ENCODE measurements at places on chromosomes 3 and 15.

GRCh38 chr3:143188881-143189280 is 69.3 kb downstream of the CHST2 start:
- DNase-seq: no peak

DNA sequence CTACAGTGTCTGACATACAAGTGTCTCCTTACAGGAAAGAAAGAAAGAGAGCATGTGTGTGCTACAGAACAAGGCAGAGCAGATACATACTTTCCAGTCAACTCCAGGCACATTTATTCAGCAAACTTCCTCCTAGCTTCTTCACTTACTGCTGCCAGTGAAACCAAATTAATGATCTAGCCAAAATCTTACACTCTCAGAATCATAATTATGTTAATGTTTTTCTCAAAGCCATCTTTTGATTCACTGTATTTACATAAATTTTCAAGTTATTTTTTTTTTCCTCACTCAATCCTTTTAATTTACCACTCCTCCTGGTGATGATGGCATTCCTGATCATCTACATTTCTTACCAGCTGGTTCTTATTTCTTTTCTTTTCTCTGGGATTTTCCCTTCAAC is 326.7 kb downstream of the IGSF11 start:
- DNase-seq: no peak

DNA sequence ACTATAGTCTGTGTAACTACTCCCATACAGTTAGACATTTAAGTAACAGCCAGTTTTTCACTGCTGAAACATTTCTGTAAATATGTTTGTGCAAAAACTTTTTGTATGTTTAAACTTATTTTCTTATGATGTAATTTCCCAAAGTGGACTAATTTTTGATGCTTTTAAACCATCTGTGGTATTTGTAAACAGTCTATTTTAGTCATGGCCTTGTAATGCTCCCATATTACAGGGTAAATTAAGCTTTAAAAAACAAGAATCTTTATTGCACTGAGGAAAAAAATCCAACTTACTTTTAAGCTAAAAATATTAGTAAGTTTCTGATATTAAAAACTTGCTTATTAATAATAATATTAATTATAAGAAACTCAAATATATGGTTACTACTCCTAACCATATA is 13.5 kb downstream of the CCDC14 start:
- DNase-seq: no peak

GRCh38 chr3:53342353-53342752 is 5.0 kb downstream of the DCP1A start:
- no peak for DNase-seq

- DNase-seq: no peak
Measured at GRCh38 chr3:54312156-54312899, 190.0 kb downstream of the CACNA2D3 start.

DNA sequence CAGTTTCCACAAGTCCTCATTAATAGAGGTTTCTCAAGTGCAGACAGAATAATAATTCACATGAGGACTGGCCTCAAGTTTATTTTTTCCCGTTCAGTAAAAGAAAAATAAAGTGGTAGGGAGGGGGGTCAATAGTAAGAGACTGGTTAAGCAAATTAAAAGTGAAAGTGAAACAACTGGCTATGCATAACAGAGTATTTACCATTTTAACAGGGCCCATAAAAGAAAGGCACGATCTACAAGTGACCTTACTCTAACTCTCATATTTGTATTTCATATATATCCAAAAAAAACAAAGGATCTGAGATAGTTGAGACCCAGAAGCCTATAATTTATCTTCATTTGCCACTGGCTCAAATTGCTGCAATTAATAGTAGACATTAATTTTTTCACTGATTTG is 686.3 kb downstream of the NTRK3 start:
- DNase-seq: no peak

- no peak for DNase-seq
Measured at GRCh38 chr15:70133296-70133695, 35.6 kb upstream of the TLE3 start.

DNA sequence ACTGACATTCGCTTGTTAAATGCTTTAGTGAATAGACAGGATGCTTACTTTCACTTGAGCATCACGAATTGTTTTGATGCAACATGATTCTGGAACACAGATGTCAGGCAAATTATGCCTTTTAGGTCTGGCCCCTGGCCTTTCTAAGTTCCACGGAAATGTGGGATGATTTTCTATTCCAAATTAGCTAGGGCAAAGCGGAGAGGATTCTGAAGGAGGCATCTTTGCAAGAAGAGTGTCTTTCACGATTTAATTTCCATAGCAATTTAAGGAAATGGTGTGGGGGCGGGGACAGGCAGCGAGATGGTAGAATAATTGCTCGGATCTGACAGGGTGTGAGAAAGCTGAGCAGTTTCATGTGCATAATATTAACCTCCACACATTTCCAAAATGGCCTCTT is 238.5 kb upstream of the KCNMB2 start:
- DNase-seq: no peak

DNA sequence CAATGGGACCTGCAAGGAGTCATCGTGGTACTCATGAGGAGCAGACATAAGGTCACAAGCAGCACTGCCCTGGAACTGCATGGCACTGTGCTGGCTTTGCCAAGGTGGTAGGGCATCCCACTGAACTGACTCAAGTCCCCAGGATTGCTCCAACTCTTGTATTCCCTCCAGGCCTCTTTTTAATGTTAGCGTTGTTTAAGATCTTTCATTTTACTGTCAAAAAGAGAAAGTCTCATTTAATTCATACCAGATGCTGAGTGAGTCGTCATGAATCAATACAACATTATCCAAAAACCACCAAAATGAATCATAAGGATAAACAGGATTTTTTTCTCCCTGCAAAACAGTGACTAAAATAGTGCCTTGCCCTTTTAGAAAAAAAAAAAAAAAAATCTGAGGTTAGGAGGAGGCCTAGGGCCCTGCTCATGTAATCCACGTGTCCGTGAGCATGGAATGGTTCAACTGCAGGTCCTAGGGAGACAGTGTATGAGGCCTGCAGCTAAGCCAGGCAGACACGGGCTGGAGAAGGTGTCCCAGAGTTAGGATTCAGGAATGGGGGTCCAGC is 36.7 kb upstream of the BLM start:
- DNase-seq: no peak

- DNase-seq: no peak
Measured at GRCh38 chr15:101438482-101439284, 50.8 kb downstream of the PCSK6 start.

GRCh38 chr3:37243820-37244748 is 69.7 kb upstream of the LRRFIP2 start:
- no peak for DNase-seq

GRCh38 chr15:58957101-58957973 is 23.9 kb upstream of the SLTM start:
- peak; percentile 30 for DNase-seq

DNA sequence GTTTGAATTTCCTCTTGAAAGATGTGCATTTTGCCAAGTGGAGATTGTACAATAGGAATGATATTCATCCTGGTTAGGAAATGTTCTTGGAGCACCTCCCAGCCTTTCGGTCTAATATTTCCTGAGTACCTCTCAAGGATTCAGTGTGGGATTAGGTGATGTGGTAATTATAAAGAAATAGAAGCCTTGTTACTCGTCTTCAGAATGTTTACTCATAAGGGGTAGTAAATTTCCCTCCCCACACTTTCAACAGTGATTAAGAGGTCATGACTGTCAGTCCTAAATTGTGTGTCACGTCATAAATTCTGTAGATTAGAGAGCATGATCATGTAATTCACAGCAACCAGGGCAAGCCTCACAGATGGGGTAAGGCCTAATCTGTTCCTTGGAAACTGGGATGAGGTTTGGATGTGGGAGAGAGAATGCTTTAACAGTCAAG is 633.1 kb upstream of the TBL1XR1 start:
- DNase-seq: no peak

GRCh38 chr15:100493213-100493612 is 35.5 kb downstream of the CERS3 start:
- no peak for DNase-seq

- DNase-seq: no peak
Measured at GRCh38 chr3:65786890-65787289, 251.8 kb downstream of the MAGI1 start.

- no peak for DNase-seq
Measured at GRCh38 chr3:22141769-22142168, 390.8 kb upstream of the ZNF385D start.

DNA sequence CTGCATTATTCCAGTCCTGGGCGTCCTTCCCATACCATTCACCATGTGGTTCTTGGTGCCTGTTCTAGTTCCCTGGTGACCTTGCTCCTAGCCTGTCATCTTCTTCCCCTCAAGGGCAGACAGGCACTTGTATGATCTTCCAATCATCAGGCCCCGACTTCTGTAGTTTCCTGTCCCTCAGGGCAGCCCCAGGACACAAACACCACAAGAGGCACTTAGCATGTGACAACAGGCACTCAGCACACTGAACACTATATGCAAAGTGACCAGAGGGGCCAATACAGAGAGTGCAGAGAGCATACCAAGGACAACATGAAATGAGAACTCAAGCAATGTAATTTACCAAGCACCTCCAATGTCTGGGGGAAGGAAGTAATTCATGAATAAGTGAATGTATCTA is 17.9 kb downstream of the TMEM40 start:
- DNase-seq: no peak

DNA sequence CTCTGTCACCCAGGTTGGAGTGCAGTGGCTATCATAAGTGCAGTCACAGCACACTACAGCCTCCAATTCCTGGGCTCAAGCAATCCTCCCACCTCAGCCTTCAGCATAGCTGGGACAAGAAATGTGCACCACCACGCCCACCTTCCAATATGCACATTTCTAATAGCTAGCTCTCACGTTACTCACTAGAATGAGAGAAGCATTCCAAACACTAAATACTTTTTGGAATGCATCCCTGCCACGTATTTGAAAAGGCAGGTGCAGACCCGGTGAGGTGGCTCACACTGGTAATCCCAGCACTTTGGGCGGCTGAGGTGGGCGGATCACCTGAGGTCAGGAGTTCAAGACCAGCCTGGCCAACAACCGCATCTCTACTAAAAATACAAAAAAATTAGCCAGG is 7.6 kb upstream of the TCF12 start:
- no peak for DNase-seq

DNA sequence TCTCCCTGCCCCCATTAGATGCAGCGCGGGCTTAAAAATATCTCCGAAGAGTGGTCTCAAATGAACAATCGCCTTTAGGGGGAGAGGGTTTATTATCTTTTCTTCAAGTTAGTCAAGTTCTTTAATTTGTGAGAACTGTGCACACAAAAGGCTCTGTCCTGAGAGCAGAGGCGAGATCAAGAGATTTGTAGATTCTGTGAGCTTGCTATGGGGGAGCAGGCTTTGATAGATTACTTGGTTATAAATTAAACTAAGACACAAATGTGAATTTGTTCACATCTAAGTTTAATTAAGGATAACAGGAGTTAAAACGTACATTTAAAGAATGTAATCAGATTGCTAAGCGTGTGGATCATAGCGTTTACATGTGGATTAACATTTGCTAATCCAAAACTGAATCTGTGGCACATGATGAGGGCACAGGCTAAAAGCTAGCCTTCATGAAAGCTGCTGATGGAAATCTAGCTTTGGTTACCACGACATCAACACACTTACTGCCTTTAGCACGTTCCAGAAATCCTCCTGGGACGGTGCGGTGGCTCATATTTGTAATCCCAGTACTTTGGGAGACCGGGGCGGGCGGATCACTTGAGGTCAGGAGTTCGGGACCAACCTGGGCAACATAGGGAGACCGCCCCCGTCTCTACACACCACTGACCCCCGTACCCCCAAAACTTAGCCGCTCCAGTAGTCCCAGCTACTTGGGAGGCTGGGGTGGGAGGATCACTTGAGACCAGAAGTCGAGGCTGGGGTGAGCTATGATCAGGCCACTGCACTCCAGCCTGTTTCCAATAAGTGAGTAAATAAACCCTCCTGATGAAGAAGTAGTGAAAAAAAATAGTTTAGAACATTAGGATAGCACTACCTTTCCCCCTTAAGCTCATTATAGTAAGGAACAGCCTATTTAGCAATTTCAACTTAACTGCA is 1.0 kb upstream of the PRTG start:
- no peak for DNase-seq
